ENCODE measurements at places on chromosomes 7 and 10. TPM values are rescaled to one million over a fixed set of nuclear protein-coding genes. Genes with fewer than 3 reads are reported as not detected.
A peak's percentile ranks its signal among the peaks of the same experiment; 100 is the strongest.

DNA sequence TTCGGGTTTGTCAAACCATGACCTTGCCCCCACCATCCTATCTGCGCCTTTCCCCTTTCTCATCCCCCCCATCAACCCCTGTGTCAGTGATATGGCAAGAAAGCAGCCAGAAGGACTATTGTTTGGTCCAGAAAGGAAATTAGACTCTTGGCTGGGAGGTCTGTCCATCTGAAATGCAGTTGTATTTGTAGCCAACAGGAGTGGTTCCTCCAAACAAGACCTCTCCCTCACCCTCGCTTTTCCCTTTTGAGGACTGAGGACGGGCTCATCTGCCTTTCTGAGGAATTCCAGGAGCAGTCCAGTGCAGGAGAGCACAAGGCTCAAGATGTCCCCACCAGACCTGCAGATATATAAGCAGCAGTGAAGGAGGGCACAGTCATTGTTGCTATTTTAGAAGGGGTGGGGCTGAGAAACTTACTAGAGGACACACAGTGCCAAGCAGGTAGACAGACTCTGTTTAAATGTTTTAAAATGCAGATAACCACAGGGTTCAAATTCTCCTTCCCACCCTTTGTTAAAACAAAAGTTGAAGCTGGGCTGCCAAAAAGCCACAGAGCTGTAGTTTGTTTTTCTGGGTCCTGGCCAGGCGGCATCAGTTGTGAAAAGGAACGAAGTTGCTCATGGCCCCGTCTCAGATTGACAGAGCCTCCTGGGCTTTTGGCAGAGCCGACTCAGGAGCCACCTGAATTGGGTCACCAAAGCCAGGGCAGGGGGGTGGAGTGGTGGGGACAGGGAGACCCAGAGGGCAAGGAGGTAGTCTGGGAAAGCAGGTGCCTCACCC, 37.3 kb downstream of the CYP17A1 start:
- DNase-seq: no peak

DNA sequence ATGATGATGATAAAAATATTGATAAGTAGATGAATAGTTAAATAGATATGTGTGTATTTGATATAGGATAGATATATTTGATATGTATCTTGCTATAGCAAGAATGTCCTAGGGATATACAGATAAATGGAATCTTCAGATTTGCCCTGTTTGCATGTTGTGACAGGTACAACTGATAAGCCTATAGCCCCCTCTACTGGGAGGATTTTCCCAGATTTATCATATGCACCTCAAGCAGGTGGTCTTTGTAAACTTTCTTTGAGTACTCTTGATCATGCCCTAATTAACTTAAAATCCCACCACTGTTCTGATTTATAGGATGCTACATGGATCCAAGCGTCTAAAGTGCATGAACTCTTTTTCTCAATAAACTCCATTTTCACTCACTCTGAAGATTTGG, 1050.7 kb downstream of the SORCS3 start:
- no peak for DNase-seq

- no peak for DNase-seq
These were observed 83.3 kb downstream of the CPXM2 start for GRCh38 chr10:123808286-123808685.

DNA sequence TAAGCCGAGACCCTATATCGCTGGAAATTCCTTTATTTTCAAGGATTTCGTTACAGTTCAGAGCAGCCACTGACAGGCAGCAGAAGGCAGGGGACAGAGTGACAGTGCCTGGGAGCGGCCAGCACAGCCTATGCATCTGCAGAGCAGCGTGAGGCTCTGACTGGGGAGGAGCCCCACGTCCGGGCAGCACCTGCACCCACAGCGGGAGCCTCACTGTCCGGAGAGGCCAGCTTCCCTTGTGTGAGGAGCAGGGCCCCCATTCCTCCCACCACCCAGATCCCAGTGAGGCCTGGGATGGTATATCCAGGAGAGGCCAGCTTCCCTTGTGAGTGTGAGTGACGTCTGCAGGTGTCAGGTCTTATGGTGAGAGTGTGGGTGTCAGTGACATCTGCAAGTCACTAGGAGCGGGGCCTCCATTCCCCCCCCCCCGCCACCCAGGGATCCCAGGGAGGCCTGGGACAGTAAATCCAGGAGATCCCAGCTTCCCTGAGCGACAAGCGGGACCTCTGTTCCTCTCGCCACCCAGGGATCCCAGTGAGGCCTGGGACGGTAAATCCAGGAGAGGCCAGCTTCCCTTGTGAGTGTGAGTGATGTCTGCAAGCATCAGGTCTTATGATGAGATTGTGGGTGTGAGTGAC, 259.1 kb downstream of the PTPRN2 start:
- DNase-seq: no peak

- peak; percentile 81 for DNase-seq
These were observed 41.7 kb upstream of the LOXL4 start for GRCh38 chr10:98309366-98310355.

GRCh38 chr10:12414278-12414989, 65.1 kb downstream of the CAMK1D start:
- no peak for DNase-seq

GRCh38 chr7:144384071-144384470, 19.4 kb downstream of the NOBOX start:
- DNase-seq: no peak

GRCh38 chr10:4849555-4850242, 23.7 kb downstream of the AKR1E2 start:
- DNase-seq: peak; percentile 94

DNA sequence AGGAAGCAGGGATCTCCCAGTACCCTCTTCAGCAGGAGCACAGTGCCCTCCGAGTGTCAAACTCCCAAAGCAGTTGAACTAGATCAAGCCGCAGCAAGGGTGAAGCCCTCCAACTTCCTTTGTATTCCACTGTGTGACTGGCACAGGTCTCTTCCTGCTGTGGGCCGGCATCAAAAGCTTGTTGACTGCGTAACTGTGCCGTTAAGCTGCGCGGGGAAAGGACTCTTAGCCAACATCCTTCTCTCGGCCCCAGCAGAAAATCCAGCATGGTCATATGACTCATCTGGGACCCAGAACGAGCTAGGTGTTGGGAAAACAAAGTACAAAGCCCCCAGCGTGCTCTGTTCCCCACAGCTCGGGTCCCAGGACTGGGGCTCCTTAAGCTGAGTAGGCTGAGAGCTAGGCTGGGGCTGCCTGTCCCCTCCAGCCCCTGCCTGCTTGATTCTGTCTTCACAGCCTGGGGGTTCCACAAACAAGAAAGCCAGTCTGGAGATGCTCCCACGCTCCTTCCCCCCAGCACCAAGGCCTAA, 52.2 kb downstream of the COL17A1 start:
- no peak for DNase-seq

GRCh38 chr10:51363415-51363814, 289.1 kb downstream of the PRKG1 start:
- DNase-seq: no peak

DNA sequence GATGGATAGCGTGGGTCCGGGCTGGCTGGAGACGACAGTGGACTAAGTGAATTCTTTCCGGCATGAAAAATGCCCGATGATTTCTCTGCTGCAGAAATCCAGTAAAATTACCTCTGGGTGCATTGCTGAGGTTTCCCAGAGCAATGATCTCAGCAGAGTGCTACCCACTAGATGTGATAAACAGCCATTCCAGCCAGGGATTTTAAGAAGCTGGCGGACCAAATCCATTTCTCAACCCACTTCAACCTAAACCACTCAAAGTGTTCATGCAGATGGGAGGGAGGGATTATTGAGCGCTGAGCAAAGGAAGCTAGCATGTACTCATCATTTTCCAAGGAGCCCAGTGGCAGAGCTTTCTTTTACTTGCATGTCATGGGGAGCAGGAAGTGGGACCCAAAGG, 116.7 kb downstream of the PRKCQ start:
- DNase-seq: no peak

GRCh38 chr10:16646181-16647059, 124.7 kb upstream of the C1QL3 start:
- DNase-seq: no peak

DNA sequence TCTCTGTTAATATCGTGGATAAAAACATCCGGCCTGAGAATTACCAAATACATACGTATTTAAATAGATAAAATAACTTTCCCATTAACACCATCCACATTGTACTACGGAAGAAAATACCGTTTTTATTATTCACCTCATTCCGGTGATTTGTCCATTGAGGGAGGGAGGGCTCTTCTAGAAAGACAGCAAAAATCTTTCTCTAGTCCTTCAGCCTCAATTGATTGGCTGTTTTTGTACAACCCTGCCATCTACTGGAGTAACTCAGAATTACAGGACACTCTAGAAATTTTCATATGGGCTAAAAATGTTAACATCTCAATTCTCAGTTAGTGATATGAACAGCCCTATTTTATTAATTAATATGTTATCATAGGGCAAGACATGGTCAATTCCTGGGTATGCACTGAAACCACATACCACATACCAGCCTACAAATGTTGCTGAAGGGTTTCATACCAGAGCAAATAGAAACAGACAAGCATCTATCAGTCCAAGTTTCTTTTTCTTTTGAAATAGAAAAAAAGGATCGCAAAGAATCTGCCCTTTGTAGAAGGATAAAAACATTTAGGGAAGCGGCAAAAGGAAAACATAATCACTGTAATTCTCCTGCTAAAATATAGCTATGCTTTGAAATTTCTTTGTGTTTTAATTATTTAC, 55.8 kb upstream of the CDCA7L start:
- no peak for DNase-seq

DNA sequence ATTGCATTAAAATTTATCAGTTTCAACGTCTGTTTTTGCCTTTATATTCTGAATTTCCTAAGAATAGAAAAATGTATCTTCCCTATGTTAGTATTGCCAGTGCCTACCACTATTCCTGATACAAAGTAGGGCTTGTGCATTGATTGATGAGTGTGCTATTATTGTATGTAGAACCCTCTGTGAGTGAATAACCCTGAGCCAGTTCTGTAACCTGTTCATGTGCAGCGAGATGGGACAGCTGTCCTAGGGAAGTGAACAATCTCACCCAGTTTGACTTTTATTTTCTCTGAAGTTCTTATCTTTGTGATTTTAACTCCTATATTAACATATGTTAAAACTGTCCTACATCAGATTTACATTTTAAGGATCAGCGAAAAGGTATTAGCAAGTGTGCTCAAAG, 178.4 kb upstream of the ADO start:
- DNase-seq: no peak

KCP gene
- total RNA-seq: 0.12 TPM

ELFN1 gene
- total RNA-seq: 12.0 TPM

HOXA3 gene
- 0.72 TPM for total RNA-seq

RAB19 gene
- not detected for total RNA-seq

C10orf143 gene
- total RNA-seq: 1.3 TPM

DGKI gene
- total RNA-seq: 0.47 TPM

PLPP4 gene
- not detected for total RNA-seq

MICU1 gene
- 37.6 TPM for total RNA-seq

NRCAM gene
- total RNA-seq: 0.62 TPM

MMRN2 gene
- 31.3 TPM for total RNA-seq
